ENCODE measurements at places on chromosomes 5 and 9.

- no peak for DNase-seq
These were observed 468.2 kb upstream of the MEF2C start for GRCh38 chr5:89351222-89351621.

DNA sequence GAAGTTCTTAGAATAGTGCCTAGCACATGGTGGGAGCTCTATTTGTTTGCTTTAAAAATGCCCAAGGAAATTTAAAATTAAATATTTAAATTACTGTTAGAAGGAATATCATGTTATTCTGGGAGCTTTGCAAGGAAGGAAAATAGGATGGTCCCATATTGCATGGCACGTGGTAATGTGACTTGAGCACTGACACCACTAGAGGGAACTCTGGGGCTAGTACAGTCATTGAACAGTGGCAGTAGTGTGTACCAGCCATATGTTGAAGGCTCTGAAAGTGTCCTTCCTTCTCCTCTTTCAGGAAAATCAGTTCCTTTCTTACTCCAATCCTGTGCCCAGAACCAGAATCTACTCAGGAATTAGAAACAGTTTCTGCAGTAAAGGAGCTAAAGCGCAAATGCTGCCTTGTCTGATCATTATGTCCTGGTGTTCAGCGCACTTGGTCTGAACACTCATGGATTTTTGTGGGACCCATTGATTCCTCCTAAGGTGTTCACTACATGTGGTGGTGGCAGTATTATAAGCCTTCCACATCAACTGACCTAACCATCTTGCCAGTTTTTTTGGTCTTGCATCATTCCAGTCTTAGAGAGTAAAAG lies 54.1 kb downstream of the GDA start:
- no peak for DNase-seq

GRCh38 chr5:38258319-38259061 lies at the start of gene EGFLAM:
TSS of gene EGFLAM (plus strand) at chr5:38258559. CDS start at chr5:38258755, 196 bp downstream.
- DNase-seq = no peak

- DNase-seq = no peak
These were observed 40.3 kb downstream of the ADAM19 start for GRCh38 chr5:157535042-157535865.

GRCh38 chr5:143573568-143574170 lies 170.2 kb upstream of the NR3C1 start:
- no peak for DNase-seq

GRCh38 chr5:172911976-172912375 lies 47.2 kb upstream of the RPL26L1 start:
- no peak for DNase-seq

DNA sequence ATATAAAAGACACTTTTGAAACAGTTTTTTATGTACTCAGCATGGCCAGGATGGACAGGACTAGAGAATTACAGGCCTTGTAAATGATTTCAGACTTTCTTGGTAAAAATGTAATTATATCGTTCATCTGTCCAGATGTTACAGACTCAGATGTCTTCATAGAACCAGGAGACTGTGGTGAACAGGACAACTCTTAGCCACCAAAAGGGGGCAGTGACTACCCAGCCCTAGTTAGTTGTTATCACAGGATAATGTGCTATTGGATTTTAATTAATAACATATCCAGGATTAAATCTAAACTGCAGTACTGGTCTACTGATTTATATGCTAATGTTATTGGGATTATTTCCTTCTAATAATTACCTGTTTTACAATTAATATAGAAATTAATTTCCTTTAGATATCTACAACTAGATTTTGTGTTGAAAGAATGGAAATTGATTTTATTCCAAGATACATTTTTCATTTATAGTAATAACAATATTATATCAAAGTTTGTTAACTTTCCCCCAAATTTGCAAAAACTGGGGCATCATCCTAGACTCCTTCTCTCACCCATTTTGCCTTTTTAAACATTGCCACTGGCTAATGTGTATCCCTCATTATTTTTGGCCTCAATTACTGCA lies 99.4 kb downstream of the MTREX start:
- DNase-seq = no peak

DNA sequence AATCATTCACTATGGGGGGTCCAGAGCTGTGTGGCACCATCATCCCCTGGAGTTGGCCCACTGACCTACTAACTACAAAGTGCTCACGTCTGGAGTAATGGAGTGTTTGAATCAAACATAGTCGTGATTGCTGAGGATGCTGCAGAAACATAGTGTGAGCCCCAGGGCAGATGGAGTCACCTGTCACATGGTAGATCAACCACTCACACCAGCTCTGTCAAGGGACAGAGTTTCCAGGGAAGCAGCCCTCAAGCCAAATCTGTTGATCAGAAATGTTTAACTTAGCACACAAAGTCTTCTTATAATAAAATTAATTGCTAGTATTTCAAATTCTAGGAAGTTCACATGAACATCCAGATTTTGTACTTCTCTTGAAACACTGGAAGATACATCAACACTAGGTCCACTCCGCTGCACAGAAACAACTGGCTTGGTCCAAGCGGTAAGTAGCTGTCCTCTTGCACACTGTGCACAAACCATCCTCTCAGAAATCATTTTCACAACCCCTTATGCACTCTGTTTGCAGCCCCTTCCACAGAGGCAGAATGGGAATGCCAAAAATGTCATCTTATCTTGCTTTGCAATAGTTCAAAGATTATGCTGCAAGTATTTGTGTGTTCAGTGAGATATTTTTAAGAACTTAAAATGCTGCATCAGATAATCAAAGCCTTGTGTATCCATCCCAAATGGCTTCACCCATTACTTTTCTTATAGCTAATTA lies 191.0 kb downstream of the EPB41L4A start:
- no peak for DNase-seq

GRCh38 chr5:57937501-57938173 lies 455.0 kb upstream of the ACTBL2 start:
- DNase-seq = no peak

GRCh38 chr5:57764479-57765089 lies 282.0 kb upstream of the ACTBL2 start:
- DNase-seq = no peak

GRCh38 chr9:79266986-79267385 lies 304.8 kb upstream of the TLE4 start:
- DNase-seq = no peak

DNA sequence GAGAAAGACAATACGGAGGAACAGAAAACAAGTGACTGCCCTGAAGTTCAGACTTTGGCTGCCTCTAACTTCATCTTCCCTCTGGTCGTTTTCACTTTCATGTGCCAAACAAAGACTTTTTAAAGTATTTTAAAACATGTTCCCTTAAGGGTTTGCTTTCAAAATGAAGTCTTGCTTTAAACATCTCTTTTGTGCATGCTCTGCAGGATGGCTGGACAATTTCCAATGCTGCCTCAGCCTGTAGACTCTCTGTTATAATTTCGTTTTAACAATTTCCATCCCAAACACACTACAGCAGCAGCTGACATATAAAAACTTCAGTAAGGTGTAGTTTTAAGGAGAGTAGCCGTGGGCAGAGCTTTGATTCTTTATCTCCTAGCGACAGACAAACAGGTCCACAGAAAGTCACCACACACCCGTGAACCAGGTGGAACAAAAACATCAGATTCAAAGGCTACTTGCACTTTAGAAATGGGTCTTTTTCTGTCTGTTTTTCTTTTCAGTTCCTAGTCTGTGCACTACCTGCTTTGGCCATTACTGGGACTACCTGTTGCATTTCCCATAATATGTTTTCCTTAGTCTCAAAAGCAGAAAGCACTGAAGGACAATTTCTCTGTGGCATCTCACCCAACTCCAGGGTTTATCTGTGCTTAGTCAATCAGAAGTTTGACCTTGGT lies 308.9 kb downstream of the DTWD2 start:
- no peak for DNase-seq

GRCh38 chr9:89695441-89695891 lies 90.7 kb downstream of the GADD45G start:
- no peak for DNase-seq

DNA sequence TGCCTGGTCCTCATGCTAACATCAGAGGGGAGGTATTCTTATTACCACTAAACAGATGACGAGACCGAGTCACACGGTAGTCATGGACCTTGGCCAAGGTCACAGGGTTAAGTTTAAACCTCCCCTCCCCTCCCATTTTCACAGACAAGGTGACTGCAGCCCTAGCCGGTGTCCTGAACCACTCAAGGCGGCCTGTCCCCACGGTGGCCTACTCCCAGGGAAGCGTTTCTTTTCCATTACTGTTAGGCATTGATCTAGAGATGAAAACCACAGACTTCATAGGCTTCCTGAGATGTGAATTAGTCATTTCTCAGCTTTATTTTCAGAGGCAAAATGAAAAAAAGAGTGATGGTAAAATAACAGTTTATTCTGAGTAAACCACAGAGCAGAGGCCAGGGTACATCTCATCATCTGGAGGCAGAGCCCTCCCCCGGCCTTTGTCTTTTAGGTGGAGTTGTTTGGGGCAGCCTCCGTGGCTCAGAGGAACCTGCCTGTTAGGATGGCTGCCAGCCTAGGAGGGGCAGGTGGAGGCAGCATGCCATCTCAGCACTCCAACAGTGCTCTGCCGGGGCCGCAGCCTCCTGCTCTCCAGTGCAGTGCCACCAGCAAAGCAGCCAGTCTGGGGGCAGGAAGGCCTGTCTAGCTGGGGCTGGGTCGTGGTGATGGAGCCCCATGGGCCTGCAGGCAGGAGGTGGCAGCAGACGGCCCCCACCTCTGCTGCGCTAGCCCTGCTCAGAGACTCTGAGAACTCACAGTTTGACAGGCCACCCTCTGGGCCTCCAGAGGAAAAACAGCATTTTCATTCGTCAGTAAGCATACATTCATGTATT lies 71.2 kb downstream of the RAPGEF1 start:
- DNase-seq = peak; percentile 52

DNA sequence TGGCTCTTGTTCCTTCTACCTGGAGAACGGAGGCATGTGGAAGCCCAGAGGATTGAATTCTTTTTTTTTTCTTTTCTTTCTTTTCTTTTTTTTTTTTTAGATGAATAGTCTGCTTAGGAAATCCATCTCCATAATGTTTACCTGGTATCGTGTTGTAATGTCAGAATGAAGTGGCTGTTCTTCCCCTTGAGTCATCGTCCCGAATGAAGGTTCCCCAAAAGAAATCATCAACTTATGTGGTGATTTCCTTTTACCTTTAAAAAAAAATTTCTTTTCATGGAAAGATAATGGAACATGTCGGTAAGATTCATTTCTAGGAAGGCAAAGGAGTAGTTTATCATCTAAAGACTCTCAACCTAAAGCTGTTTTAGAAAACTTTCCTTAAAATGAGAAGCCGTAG lies 59.7 kb downstream of the DOCK8 start:
- no peak for DNase-seq

DNA sequence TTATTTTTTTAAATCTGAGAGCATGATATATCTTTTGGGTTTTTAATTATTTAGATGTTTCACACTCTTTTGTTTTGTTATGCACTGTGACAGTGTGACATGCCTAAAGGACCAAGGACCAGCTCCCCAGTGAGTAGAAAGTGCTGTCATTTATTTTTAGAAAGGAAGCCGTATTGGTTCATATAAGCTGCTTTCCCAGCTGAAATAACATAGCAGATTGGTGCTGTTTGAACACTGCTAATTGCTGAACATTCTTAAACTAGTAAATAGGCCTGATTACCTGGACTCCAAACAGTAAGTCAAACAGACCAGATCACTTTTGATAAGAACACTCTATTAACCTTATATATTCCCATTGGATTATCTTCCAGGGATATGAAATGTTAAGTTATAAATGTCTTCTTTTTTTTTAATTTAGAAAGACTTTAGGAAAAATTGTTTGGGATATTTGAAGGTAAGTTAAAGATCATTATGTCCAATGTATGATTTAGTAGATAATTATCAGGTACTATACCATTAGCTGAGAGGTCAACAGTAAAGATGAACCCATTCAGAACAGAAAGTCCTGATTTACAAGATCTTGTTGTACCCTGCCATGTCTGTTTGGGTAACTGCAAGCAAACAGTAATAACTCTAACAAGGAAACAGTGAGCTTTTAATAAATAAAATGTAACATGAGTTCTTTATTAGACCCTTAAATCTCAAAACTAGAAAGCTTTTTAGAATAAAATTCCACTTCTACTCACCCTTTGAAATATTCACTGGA lies 27.8 kb upstream of the ELL2 start:
- DNase-seq = no peak

- DNase-seq = no peak
These were observed 186.1 kb downstream of the SNCAIP start for GRCh38 chr5:122498163-122498562.

GRCh38 chr9:121237916-121238315 lies 30.0 kb upstream of the GSN start:
- DNase-seq = no peak

DNA sequence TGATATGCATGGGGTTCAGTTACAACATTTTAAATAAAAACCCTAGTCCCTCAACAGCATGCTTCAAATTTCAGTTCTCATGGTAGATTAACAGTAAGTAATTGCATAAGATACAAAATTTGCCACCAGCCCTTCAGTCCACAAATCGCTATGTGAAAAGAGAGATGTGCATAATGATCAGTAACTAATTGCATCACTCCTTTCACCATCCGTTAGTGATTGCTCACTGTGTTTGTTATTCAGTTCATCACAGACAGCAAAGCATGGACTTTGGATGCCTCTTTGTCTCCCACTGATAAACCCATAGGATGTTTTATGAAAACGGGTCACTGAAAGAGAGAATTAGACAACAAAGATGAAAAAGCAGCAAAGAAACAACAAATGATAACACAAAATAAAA lies 103.2 kb downstream of the MCTP1 start:
- no peak for DNase-seq

- DNase-seq = no peak
These were observed 3.8 kb downstream of the FAM219A start for GRCh38 chr9:34454571-34455065.

DNA sequence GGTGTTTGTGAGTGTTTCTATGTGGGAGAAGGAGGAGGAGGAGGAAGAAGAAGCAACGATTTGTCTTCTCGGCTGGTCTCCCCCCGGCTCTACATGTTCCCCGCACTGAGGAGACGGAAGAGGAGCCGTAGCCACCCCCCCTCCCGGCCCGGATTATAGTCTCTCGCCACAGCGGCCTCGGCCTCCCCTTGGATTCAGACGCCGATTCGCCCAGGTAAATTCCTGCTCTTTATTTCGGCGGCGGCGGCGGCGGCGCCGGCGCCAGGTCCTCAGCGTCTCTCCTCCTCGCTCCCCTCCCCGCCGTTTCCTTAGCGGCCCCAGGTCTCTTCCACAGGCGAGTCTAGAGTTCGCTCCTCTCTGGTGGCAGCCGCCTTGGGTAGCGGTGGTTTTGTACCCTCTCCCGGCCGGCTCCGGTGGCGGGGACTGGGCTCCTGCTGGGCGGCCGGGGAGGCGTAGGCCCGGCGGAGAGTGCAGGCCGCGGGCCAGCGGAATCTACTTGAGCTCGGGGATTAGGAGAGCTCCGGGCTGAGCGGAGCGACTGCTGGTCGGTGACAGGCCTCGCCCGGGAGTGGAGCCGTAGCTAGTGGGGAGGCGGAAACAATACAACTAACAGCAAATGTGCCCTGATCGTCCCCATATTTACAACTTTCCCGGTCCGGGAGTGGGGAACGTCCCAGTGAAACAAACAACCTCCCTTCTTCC lies 547 bp downstream of the NIPBL start:
- DNase-seq = peak; percentile 40

- no peak for DNase-seq
These were observed 23.2 kb upstream of the CARNMT1 start for GRCh38 chr9:75051285-75051684.
